ENCODE measurements at places on chromosomes 5 and 9.

- no peak for DNase-seq
Measured at GRCh38 chr9:127138444-127138843, 16.0 kb upstream of the ANGPTL2 start.

- DNase-seq, result no peak
Measured at GRCh38 chr9:115194216-115194615, 76.3 kb upstream of the TNC start.

DNA sequence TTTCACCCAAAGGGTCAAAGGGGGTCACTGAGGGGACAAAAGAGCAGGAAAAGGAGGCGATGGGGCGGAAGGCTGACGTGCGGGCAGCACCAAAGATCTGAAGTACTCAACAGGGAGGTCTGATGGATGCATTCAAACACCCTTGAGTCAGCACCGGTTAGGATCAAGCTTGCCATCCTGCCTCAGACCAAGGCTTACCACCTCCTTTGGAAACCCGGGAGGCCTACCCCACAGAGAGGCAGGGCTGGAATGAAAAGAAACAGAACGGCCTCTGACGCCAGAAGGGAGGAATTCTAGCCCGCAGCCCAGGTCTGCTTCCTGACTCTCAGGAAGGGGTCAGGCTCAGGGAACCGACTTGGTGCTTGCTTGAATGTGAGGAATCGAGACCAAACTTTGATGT lies 125.6 kb downstream of the PAPPA start:
- no peak for DNase-seq

DNA sequence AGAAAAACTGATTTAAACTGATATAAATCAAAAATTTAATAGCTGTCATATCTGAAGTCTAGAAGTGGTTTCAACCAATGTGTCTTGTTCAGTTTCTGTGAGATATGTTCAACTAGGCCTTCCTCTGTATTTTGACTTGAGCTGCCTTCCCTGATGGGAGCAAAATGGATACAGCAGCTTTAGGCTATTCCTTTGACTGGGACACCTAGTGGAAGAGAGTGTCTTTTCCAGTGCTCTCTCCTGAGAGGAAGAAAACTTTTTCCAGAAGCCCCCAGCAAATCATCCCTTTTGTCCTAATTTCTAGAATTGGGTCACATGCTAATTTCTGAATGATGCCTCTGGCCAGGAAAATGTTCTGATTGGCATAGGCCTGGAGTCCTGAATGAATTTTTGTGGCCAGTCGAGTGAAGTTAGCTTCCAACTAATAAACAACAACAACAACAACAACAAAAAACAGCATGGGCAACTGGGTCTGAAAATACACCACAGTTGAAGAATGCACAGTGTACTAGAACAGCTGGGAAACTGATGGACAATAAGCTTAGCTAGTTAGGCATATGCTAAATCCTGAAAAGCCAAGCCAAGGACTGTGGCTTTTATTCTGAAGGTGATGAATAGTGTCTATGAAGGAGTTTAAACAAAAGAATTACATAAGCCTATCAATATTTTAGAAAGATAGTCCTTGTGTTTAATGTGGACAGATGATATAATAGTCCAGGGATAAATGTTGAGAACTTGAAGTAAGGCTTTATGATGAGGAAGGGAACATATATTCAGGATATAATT lies 125.7 kb downstream of the FBN2 start:
- DNase-seq, result no peak
